Omental fat pad (tissue), 4 donors: ENCODE measurements at places on chromosomes 2 and 18. TPM values are rescaled to one million over a fixed set of nuclear protein-coding genes. Genes with fewer than 3 reads are reported as not detected.

The IL1R2 gene
- total RNA-seq: 207 TPM

DNA sequence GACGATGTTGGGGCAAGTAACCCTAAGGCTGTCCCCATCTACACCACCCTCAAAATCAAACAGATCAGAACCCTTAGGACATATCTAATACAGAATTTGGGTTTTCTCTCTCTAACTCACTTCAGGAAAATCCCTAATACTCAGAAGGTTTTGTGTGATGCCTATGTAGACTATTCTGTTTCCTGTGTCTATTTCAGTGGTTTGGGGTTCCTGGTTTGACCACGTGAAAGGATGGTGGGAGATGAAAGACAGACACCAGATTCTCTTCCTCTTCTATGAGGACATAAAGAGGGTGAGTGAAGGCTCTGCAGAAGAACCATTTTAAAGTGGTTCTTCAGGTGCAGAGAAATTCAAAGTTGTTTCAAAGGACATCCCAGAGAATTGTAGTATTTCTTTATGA lies 16.3 kb downstream of the SULT1C2 start:
- DNase-seq: no peak

DNA sequence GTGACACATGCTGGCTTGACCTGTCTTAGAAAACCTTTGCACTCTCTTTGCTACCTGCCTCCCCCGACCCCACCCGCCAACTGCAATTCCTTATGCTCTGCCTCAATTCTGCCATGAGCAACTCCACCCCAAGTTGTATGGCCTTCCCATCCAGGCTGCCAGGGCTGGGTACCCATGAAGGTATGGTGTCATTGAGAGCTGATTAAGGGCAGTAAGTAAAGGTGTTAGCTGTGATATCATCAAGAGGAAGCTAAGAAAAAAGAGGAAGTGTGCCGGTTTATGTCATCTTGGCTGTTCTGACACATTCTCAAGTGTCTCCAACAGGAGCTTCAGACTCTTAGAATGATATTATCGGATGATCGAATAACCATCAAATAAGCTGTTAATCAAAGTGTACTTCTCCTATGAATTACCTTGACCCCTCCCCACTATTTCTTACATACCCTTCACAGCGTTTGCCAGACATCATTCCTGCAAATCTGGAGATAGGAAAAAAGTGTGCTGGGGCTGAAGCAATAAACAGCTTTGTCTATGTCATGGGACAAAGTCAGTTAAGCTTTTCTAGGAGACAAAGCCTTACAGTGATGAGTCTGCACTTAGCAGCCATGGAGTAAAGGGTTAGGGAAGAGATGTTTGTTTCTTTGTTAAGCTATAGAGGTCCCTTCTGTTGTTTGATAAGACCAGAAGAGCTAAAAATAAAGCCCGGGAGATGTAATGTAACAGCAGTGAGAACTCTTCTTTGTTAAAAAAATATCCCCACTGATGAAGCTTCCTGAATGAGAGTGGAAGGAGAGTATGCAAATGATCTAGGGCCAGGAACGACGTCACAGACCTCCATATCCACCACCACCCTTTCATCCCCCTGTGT lies 40.4 kb upstream of the SMAD2 start:
- no peak for DNase-seq

GRCh38 chr2:10136101-10136934 lies 13.8 kb downstream of the RRM2 start:
- no peak for DNase-seq

DNA sequence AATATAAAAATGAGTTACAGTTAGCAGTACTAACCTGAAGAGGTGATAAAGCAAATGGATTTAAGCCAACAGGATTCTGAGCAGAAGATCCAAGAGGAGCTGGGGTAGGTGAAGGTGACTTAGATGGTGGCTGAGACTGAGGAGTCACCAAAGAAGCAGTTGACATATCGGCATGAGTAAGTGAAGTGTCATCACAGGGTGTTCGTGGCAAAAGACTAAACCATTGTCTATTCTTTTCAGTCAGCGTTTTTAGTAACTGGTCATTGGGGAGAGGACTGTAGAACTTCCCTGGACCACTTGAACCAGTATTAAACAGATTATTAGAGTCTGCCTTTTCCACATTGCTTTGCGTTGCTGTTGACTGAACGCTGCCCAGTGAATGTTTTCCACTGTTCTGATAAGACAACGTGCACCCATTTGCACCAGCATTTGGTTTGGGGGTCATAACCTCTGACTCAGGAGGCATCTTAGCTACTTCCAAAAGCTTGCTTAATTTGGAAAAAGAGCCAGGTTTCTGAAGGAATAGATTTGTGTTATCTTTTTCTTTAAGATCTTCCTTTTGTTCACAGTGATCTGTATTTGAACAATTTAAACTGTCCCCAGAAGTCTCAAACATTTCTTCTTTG lies 63.3 kb upstream of the WDSUB1 start:
- no peak for DNase-seq

GRCh38 chr2:71498261-71498701 lies 44.9 kb downstream of the DYSF start:
- no peak for DNase-seq
